ENCODE measurements at places on chromosomes 2 and 18. TPM values are rescaled to one million over a fixed set of nuclear protein-coding genes. Genes with fewer than 3 reads are reported as not detected.

PLCD4 gene
- not detected for total RNA-seq

NEU4 gene
- not detected for total RNA-seq

ADD2 gene
- 2.8 TPM for total RNA-seq

DPP4 gene
- total RNA-seq: 25.2 TPM

GAL3ST2 gene
- total RNA-seq: 0.25 TPM

CRYBA2 gene
- not detected for total RNA-seq

MAL gene
- total RNA-seq: 30.7 TPM

TM4SF20 gene
- not detected for total RNA-seq

CTAGE1 gene
- total RNA-seq: not detected

DCDC2C gene
- total RNA-seq: not detected

SLC23A3 gene
- total RNA-seq: 1.8 TPM

GKN1 gene
- not detected for total RNA-seq

GKN2 gene
- total RNA-seq: not detected

SPEG gene
- total RNA-seq: 0.95 TPM

ELOA2 gene
- not detected for total RNA-seq

SLC11A1 gene
- total RNA-seq: 0.13 TPM

AQP12A gene
- not detected for total RNA-seq

RIT2 gene
- total RNA-seq: not detected

RAX gene
- not detected for total RNA-seq

NT5DC4 gene
- not detected for total RNA-seq

SLC16A14 gene
- 0.84 TPM for total RNA-seq

CD8B gene
- 251 TPM for total RNA-seq

DNAH7 gene
- 0.08 TPM for total RNA-seq

CNTNAP5 gene
- not detected for total RNA-seq

TMEM178A gene
- not detected for total RNA-seq

FZD7 gene
- total RNA-seq: 0.46 TPM

LHCGR gene
- not detected for total RNA-seq

G6PC2 gene
- total RNA-seq: not detected

REG3A gene
- total RNA-seq: not detected

SPP2 gene
- total RNA-seq: not detected

RBKS gene
- 5.8 TPM for total RNA-seq
